Left ventricle myocardium inferior (tissue), 1 donor: ENCODE measurements at places on chromosomes 3 and 15.

- no peak for DNase-seq
Measured at GRCh38 chr3:168884353-168884903, 779.1 kb downstream of the MECOM start.

DNA sequence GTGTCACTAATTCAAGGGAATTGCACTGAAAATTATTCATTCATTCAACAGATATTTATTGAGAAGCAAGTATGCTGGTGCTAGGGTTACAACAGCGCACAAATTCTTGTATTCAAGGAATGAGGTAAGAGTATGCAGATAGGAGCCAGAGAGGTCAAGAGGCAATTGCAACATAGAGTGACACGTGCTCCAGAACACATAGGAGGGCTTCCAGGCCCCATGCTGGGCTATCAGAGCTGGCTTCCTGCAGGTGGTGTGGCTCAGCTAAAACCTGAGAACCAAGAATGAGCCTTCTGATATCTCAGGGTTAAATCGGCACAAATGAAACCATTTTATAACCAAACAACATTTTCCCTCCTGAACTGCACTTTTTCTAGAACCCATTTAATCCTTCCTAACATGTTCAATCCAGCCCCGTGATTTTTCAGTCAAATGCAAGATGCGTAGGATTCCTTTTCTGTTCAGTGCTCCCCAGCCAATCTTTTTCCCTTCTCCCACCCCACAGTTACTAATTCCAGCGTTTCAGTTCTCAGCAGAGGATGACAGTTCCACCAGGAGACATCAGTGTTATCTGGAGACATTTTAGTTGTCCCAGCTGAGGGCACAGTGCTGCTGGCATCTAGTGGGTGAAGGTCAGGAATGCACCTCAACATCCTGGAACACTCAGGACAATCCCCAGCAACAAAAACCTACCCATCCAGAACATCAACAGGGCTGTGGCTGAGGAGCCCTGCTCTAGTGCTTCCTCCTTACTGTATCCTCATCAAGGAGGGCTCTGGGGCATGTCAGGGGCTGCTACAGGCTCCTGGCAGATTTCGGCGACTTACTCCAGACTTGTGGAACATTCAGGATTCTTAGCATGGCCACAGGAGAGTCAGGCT lies 13.1 kb downstream of the CCR5AS start:
- DNase-seq, result no peak

DNA sequence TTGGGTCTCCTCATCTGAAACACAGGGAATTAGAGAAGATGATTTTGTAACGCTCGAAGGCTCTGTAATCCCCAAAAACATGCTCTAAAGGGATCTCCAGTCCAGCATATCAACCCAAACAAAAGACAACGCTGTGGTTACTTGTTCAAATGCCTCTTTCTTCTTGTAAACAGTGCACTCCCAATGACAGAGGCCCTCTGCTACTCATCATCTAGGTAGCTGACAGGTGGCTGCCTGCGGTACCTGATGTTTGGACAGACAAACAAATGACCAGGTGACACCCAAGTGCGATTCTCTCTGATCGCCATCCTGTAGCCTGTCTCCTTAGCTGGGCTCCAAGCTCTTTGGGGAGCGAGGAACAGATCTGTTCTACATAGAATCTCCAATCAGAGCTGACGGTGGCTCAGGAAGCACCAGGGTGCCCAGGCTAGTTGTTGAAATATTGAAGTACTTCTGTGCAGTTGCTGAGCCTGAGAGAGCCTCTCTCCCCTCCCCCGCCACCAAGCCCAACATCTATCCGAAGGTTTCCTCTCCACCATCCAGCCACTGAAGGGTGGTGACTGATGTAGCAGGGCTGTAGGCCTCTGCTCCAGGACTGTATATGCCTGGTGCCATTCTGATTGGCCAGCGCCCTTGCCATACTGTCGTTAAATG lies 238.7 kb downstream of the XXYLT1 start:
- no peak for DNase-seq

DNA sequence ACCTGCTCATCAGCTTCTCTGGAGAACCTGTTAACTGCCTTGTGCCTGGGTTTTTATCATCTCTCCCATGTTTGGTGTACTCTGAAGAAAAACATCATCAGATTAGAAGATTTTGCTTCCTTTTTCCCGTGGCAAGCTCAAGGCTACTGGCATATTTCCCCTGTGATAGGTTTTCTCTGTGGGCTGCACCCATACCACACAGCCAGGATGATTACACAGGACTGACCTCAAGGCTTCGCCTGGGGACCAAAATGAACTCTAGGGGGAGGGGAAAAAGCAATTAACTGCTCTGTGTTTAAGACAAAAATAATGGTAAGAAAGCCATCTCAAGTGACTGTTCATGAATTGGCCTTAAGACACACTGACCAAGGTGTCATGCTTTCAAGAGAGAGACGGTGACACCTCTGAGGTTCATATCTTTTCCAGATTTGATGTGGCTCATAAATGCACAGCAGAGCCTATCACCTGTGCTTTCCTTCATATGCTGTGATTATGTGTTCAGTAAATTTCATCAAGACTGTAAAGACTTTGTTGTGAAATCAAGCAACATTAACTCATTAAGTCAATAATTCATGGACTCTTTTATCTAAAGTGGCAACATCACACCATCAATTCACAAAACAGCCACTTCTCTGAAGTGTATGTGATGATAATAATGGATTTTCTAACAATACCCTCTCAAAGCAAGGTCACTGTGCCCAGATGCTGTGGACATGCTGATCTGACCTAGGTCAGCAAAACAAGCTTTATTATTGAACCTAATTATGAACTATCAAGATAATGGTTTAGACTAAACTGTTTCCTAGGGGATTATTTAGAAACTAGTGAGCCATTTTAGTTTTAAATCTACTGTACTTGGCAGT lies 427.9 kb downstream of the WDR72 start:
- no peak for DNase-seq

- no peak for DNase-seq
Measured at GRCh38 chr15:29270976-29271375, 1.4 kb upstream of the NSMCE3 start.

DNA sequence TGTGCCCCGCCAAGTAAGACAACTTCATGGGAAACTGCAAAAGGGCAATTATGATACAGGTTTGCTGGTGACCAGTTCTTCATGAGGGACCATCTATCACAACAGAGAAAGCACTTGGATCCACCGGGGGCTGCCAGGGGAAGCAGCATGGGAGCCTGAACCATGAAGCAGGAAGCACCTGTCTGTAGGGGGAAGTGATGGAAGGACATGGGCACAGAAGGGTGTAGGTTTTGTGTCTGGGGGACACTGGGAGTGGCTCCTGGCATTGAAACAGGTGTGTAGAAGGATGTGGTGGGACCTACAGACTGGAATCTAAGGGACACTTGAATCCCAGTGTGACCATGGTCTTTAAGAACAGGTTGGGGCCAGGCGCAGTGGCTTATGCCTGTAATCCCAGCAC lies 22.6 kb downstream of the MKRN2 start:
- DNase-seq, result no peak

- DNase-seq, result no peak
Measured at GRCh38 chr3:21641959-21642358, 109.1 kb downstream of the ZNF385D start.

DNA sequence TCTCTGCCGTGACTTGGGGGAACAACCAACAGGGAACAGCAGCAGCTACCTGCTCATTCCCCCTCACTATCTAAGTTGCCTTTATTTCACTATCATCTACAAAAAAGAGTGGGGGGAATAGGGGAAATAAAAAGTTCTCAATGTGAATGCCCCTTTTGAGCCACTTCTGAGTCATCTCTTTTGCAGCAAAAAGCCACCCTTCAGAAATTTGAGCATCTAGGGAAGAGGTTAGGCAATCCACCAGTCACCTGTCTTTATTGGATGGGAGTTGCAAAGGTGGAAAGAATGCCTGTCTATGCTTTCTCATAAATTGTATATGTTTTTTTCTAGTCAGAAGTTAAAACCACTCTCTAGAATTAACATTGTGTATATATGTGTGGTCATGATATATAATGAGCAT lies 41.1 kb downstream of the GPD1L start:
- no peak for DNase-seq

DNA sequence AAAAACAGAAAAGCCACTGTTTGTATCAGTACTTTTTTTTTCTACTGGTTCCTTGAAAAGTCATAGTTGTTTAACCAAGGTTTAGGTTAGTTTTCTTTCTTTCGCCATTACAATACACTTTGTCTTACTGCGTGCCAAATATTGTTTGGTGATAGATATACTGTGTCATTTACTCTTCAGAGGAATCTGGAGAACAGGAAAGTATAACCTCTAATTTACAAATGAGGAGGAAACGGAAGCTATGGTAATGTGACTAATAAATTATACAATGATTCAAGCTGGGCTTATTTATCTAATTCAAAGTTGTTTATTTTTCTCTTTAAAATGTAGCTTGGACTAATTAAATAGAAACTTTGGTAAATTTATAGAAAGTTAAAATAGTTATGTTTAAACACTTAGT lies 96.2 kb upstream of the ROBO2 start:
- DNase-seq, result no peak

DNA sequence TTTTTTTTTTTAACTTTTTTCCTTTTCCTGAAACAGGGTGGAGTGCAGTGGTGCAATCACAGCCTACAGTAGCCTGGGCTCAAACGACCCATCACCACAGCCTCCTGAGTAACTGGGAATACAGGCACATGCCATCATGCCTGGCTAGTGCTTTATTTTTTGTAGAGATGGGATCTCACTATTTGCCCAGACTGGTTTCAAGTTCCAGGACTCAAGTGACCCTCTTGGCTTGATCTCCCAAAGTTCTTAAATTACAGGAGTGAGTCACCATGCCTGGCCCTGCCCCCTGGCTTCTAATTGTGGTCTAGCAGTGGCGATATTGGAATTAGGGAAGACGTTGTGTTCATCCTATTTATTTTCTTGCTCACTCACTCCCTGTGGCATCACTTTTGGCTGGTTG lies 1138.4 kb downstream of the SI start:
- no peak for DNase-seq

- DNase-seq, result no peak
Measured at GRCh38 chr3:96863129-96863740, 48.8 kb downstream of the EPHA6 start.

- no peak for DNase-seq
Measured at GRCh38 chr3:188164248-188164687, 10.3 kb downstream of the LPP start.

- no peak for DNase-seq
Measured at GRCh38 chr15:69797051-69797595, 300.6 kb downstream of the TLE3 start.

GRCh38 chr3:105866656-105867653 lies 1.9 kb downstream of the CBLB start:
- no peak for DNase-seq

DNA sequence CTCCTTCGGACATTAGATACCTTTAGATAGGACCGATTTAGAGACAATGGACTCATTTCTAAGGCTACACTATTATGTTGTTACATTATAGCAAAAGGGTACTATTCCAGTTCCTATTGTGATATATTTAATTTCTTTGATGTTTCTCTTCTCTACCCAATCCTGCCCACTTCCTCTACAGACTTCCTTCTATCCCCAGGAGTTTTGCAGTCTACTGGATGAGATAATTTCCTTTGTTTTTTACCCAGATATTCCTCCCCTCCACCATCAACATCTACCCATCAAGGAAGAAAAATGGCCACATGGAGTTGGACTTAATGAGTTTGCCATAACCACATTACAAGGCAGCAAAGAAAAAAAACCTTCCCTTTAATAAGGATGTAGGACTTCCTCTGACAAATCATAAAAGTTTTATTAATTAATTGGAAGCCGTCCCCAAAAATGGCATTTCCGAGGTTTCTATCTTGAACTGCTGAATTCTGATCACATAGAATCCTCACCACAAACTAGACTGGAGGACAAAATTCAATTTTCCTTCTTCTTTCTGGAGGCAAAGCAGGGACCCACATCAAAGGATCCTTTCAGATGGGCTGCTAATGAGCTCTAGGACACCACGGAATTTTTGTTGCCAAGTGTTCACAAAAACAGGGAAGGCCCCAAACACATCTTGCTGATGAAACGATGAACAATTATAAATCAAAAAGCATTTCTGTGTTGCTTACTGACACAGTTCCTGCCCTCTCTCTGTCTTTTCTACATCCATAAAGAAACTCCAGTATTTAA lies 33.4 kb downstream of the FRMD4B start:
- DNase-seq, result no peak

- no peak for DNase-seq
Measured at GRCh38 chr3:176274161-176274560, 923.1 kb downstream of the TBL1XR1 start.

DNA sequence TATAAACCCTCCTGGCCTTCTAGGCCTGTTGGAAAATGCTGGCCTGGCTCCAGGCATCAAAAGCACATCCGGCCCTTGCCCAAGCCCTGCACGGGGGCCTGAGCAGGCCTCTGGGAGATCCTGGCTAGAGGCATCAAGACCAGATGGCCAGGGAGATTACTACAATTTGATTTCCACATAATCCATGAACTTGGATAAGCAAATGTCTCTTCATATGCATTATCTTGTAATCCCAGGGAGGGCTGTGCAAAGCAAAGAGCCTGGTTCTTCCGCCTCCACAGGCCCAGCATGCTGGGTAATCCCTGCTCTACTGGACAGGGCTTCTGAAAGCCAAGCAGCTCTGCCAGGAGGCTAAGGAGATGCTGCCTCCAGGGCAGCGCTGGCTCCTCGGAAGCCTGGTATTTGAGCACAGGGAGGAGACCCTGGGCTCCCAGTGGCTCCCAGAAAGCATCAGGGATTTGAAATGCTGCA lies 18.2 kb downstream of the MRPL46 start:
- DNase-seq, result no peak

- no peak for DNase-seq
Measured at GRCh38 chr15:67819636-67820035, 5.7 kb upstream of the SKOR1 start.

DNA sequence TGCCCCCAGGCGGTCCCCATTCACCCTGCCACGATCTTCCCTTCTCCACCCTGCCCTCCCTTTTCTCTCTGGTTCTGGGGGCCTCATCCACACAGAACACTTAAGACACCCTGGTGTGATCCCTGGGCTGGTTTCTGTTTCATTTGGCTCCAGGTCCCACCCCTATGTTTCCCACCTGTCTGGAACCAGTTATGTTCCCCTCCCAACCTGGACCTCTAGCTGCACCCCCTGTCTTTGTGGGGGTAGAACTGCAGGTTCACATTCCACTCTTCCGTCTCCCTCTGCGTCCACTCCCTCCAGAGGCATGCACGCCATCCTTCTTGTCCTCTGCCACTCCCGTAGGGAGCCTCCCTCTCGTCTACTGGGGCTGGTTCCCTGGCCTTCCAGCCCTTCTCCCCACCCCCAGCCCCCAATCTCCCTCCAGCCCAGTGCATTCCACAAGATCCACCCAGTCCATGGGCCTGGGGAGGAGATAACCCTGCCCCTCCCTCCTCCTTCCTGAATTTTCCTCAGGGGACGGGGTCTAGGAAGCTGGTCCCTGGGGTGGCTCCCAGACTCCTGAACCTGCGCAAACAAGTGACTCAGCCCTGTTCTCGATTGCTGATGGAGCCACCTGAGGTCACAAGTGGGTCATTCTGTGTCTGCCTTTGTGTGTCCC lies 73.8 kb downstream of the ABTB1 start:
- DNase-seq, result peak; percentile 48

GRCh38 chr3:71346061-71346460 lies 237.5 kb downstream of the FOXP1 start:
- no peak for DNase-seq

GRCh38 chr15:75673426-75674235 lies 25.9 kb downstream of the SNX33 start:
- peak; percentile 87 for DNase-seq
